ENCODE measurements at places on chromosomes 7 and 10.

- DNase-seq, result no peak
Observed at GRCh38 chr10:79047875-79048638, 20.7 kb upstream of the ZMIZ1 start.

DNA sequence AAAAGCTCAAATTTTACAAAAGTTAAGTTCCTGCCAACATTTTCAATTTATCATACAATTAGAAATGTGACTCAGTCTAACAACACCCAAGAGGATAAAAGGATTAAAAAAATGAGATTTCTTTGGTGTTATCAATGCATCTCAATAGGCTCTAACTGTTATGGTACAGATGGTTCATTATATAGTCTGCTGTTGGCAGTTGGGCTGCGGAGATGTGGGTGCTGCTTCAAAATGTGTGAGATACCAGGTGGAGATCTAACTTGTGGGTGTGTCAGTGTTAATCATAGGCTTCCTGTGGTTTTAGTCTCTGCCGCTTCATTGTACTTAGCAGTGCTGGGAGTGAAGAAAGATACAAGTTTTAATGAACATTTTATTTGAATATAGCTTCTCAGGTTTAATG, 231.2 kb downstream of the EXOC4 start:
- DNase-seq, result peak; percentile 35

DNA sequence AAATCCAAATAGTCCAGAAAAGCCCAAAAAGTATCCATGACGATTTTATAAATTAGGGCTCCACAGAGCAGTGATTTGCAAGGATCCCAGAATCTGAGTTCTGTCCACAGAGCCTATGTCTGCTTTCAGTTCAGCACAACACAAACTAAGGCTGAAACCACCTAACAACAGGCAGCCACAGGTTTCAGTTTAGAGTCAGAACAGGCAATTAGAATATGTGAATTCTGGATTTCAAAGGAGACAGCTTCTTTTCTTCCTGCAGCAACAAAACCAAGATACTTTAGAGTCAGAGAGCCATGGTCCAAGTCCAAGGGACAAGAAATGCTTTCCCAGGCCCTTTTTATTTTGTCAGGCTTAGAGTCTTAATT, 23.6 kb downstream of the IFIT3 start:
- DNase-seq, result no peak

GRCh38 chr10:113497198-113497597, 55.7 kb upstream of the HABP2 start:
- DNase-seq, result no peak

DNA sequence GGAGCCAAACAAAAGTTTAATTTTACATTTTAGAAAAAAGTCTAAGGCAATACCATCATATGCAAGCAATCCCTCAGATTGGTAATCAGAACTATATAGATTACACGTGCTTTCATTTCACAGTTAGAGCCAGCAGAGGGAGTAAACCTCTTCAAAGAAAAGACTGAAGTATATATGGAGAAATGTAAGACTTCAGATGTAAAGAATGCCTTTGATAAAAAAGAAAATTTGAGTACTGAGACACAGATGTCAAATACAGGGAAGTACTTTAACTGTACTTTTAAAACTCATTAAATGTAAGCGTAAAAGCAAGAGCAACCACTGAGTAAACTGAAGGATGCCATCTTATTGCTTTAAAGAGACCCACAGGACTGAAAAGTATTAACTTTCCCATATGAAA, 101.4 kb upstream of the FAM133B start:
- peak; percentile 17 for DNase-seq

DNA sequence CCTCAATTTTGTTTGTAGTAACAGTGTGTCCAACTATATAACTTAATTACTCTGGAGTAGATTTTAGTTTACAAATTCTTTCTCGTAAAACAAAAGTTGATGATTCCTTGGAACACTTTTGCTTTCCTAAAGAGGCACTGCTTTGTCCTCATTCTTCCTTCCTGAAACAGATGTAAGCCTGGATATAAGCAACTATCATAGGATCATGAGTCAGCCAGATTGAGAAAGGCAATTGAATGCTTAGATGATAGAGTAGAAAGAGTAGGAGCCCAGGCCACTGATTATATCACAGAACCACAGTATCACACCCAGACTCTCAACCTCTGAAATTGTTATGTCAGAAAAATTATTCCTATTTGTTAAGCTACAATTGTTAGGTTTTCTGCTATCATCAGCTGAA, 69.9 kb downstream of the TMEM106B start:
- peak; percentile 38 for DNase-seq
